GOT3 (cell line): ENCODE measurements at places on chromosomes 1 and 21.

- DNase-seq = no peak
Measured at GRCh38 chr1:42211224-42211623, 46.7 kb upstream of the GUCA2A start.

DNA sequence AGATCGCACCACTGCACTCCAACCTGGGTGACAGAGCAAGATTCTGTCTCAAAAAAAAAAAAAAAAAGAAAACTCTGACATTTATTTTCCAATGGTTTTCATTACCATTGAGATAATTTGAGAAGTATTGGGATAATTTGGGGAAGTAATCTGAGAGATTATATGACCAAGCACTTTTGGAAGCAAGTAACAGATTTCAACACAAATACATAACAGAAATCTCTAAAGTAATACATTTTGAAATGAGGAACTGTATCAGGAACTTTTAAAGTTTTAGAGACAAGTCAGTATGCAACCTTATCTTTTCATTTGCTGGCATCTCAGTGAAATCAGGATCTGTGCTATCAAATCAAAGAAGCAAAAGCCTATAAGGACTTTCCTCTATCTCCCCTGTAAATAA is 25.4 kb upstream of the SLC16A1 start:
- DNase-seq = no peak

- no peak for DNase-seq
Measured at GRCh38 chr1:60547821-60548220, 474.3 kb upstream of the C1orf87 start.

DNA sequence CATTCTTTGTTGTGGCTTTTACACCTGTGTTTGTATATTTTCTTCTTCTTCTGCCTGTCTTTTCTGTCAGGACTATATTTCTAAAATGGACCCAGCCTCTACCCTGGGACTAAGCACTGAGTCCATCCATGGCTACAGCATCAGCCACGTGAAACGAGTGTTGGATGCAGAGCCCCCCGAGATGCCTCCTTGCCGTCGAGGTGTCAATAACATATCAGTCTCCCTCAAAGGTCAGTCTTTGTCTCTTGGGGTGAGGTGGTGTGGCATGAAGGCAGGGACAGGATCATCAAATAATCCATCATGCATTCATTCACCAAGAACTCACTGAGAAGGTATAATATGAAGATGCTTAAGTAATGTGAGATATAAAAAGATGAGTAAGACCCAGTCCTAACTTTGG is 19.1 kb upstream of the IPO9 start:
- DNase-seq = no peak

DNA sequence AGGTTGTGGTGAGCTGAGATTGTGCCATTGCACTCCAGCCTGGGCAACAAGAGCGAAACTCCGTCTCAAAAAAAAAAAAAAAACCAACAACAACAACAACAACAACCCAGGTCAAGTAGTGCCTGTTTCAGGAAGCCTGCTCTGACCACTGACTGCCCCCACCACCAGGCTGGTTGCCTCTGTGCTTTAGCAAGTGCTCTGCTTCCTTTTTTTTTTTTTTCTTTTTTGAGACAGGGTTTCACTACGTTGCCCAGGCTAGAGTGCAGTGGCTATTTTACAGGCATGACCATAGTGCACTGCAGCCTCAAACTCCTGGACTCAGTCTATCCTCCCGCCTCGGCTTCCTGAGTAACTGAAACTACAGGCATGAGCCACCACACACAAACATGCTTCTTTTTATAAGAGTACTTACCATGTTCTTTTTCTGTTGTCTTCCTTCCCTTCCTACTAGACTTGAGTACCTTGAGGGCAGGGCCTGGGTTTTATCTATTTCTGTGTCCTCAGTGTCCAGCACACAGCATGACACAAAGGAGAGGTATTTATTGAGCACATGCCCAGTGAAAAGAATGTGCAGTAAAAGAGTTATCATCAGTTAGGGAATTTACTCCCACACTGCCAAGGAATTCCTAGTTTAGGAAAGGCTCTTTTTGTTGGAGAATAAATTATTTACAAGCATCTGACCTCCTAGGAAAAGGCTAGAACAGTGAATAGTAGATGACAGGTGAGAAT is 9.9 kb upstream of the COA7 start:
- no peak for DNase-seq

GRCh38 chr1:202501281-202501680 is 152.8 kb downstream of the PPP1R12B start:
- no peak for DNase-seq

GRCh38 chr1:6126521-6127067 is 53.5 kb downstream of the CHD5 start:
- DNase-seq = no peak

DNA sequence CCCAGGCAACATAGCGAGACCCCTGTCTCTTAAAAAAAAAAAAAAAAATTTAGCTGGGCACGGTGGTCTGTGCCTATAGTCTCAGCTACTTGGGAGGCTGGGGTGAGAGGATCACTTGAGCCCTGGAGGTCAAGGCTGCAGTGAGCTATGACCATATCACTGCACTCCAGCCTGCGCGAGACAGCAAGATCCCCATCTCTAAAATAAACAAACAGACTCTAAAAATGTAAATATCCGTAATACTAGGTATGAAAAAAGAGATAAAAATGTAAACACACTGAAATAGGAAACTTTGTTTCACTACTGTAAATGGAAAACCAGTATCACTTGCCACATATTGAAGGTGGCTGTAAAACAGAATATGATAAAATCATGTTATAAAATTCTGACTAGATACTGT is 17.2 kb downstream of the ADAR start:
- no peak for DNase-seq

DNA sequence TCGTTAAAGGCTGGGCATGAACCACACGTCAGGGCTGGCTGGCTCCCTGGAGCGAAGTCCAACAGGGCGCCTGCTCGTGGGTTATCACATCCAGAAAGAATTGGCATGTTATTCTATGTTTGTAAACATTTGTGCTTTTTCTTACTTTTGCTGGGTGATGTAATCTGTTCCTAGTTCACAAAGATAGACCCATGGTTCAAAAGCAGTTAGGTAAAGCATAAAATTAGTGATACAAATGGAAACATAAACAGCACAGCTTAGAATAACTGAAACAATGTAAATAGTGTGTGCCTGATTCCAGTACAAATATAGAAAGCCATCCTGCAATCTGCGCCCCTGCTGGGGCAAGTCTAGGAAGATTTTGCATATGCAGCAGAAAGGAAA is 184.0 kb upstream of the C1orf174 start:
- DNase-seq = no peak

DNA sequence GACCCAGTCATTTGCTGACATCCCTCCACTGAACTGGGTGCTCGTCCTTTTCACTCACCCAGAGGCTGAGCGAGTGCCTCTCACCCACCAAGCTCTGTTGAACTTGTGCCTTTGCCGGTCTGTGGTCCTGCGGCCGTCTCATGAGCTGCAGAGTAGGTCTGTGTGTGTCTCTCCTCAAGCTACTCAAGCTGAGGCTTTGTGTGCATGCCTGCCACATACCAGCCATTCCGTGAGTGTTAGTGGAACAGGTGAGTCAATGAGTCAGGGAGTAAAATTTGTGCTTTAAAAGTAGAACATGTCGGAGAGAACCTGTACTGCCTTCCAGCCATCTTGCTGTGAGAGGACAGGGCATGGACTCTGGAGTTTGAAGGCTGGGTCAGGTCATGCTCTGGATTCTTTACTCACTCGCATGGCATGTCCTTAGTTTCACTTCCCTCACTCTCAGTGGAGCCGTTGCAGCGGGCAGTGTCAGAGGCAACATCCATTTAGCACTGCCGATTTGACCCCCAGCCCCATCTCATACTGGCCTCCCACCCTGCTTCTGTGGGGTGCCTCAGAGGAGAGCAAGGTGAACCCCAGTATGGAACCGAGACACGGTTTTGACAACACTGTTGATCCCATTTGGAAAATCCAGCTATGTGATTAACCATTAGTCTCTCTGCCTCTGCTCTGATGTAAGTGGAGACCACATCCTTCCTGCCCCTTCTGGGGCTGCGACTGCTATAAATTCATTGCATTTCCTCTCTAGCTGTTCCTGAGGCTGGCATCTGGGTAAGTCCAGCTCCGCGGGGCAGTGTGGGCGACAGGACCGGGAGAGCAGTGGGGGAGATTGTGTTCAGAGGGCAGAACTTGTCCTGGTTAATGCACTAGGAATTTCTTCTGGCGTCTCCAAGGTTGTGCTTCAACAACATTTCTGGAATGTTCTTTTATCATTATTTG is at the start of gene NLRP3:
TSS of gene NLRP3 (plus strand) at position 751 of the 939 bp plus-strand sequence. CDS start 2,628 bp downstream, outside the sequence.
- no peak for DNase-seq

DNA sequence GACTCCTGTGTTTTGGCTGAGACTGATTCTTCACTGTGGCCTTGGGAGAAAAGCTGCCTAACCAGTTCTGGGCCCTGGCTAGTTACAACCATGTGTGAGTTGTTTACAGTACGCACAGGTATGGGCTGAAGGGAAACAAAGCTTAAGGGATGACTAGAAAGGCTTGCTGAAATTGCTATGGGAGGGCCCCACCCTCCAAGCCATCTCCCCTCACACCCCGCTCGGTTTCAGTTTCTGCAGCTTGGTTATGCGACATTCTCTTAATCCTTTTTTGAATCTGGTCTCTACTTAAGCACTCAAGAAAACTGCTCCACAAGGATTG is 43.1 kb downstream of the PBX1 start:
- no peak for DNase-seq

GRCh38 chr1:201625226-201625761 is 86.4 kb downstream of the NAV1 start:
- DNase-seq = peak; percentile 91

GRCh38 chr1:29623501-29623900 is 387.2 kb downstream of the PTPRU start:
- DNase-seq = no peak

DNA sequence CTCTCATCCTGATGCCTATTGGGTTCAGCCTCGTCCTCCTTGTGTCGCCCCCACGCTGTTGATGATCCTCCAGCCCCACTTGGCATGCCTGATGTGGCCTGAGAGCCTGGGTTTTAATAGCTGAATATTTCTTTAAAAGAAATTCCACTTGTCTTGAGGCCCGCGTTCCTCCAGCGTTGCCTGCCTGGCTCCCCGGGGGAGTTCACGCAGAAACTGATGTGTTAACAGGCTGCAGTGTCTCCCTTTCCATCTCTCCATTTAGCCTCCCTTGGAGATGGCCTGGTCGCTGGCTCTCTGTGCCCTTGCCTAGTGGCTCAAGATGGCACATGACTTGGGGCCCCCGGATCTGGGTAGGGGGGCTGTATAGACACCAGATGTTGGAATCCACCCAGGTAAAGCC is 9.5 kb downstream of the ACTL8 start:
- DNase-seq = no peak

DNA sequence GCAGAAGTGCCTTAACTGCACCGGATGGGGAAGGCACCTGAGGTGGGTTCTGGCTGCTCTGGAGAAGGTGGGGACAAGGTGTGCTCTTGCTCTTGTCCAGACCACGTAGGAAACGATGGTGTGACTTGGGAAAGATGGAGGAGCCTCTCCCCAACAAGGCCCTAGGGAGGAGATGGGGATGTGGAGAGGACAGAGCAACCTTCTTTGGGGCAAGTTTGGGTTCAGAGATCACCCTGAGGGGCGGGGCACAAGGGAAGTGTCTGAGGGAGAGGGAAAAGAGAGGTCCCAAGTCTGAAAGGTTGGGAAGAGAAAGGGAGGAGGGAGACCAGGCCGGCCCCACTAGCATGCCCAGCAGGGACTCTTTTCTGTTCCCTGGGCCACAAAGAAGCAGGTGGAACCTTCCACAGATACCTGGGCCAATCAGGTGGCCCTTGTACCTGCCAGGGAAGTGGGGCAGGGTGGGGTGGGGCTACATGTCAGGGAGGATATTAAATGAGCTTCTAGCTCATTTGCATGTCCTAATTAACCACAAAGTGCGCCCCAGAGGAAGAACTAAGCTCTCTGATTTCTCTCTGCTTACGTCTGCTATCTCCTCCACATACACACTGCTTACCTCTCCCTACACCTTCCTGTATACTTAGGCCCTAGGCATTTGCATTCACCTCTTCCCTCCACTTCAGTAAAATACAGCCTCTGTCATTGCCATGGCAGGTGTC is 15.9 kb downstream of the INKA2 start:
- DNase-seq = no peak

- no peak for DNase-seq
Measured at GRCh38 chr1:42932442-42932941, 26.2 kb downstream of the SLC2A1 start.

GRCh38 chr1:11493972-11494655 is 15.2 kb downstream of the DISP3 start:
- DNase-seq = no peak

DNA sequence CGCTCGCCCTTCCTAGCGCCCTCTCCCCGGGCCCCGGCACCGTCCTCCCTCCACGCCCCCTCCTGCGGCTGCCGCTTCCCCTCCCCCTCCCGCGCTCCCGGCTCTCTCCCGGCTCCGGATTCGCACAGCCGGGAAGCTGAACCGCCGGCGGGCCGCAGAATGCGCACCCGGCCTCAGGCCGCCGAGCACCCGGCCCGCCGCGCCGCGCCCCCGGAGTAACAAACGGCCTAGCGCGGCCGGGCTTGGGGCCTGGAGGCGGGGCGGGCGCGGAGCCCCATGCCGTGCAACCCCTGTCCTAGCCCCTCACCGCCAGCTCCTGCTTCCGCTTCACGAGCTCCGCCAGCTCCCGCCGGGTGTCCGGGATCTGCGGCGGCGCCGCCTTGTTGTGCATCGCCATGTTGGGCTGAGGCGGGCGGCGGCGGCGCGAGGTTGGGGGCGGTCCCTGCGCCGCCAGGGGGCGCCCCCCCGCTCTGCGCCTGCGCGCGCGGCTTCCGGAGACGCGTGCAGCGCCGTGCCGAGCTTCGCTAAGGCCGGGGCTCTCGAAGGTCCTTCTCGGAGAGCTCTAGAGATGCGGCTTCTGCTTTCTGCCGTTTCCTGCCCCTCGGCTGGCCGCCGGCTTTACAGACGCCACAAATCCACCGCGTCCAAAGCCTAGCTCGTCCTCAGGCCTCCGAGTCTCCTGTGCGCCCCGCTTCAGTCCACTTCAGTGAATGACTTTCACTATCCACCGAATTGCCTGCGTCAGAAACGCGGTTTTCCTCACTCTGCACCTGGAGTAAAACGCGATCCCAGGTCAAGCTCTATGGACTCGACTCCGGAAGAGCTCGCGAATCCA is at the start of gene MEAF6:
TSS of gene MEAF6 (minus strand) at position 417 of the 835 bp plus-strand sequence. CDS start at position 397, 20 bp downstream.
- DNase-seq = peak; percentile 68

DNA sequence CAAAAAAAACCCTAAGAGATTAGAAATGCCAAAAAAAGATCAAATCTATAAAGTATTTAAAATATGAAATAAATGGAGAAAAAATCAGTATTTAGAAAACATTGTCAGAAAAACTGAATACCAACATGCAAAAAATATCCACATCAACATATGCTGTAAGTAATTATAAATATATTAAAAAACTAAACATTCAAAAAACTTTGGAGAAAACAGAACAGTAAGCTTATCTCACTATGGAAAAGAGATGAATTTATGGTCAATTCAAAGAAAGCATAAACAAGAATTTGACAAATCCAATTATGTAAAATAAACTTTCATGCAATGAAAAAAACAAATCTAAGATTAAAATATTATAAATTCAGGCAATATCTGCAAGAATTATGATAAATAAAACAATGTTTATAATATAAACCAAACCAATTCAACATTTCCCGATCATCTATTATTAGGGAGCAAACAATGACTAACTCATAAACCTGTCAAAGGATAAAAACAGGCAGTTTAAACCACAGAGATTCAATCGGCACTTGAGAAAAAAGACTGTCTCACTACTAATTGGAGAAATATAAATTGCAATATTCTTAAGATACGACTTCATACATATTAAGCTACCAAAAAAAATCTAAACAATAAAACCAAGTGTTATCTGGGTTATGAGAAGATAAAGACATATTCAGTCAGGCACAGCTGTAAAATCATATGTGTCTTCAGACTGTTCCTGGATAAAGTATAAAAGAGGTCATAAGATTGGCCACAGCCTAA is 21.8 kb downstream of the EYA3 start:
- DNase-seq = no peak

- DNase-seq = peak; percentile 28
Measured at GRCh38 chr1:239909898-239910297, 181.8 kb upstream of the FMN2 start.

- peak; percentile 62 for DNase-seq
Measured at GRCh38 chr1:91021686-91022517, at the start of gene ZNF644. TSS of gene ZNF644 (minus strand) at chr1:91022035. CDS start at chr1:90982353, 39,682 bp downstream.
